ENCODE measurements at places on chromosomes 6 and 20.

GRCh38 chr6:18177286-18177965 is 22.2 kb downstream of the KDM1B start:
- DNase-seq = no peak

- DNase-seq = no peak
Observed at GRCh38 chr6:56831334-56831733, 123.6 kb upstream of the BEND6 start.

DNA sequence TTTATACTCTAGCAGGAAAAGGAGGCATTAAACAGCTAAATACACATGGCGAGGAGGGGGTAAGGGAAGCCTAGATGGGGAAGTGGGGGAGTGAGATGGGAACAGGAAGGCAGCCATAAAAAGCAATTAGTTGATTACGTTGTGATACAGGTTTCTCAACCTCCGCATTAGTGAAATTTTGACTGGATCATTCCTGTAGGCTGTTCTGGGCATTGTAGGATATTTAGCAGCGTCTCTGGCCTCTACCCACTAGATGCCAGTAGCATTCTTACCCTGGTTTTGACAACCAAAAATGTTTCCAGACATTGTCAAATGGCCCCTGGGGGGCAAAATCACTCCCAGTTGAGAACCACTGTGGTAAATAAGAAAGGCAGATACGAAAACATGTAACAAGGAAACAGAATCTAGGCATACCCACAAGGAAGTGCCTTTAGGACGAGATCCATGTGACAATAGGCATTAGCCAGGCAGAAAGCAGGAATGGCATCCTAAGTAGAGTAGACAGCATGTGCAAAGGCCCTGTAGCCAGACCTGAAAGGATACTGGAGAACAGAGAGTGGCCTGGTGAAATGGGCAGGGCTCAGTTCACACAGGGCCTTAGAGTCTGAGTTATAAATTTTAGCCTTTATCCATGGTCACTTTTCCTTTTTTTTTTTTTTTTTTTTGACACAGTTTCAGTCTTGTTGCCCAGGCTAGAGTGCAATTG is 25.8 kb upstream of the PTPN1 start:
- no peak for DNase-seq

- DNase-seq = no peak
Observed at GRCh38 chr20:62738025-62738881, 29.6 kb downstream of the NTSR1 start.

DNA sequence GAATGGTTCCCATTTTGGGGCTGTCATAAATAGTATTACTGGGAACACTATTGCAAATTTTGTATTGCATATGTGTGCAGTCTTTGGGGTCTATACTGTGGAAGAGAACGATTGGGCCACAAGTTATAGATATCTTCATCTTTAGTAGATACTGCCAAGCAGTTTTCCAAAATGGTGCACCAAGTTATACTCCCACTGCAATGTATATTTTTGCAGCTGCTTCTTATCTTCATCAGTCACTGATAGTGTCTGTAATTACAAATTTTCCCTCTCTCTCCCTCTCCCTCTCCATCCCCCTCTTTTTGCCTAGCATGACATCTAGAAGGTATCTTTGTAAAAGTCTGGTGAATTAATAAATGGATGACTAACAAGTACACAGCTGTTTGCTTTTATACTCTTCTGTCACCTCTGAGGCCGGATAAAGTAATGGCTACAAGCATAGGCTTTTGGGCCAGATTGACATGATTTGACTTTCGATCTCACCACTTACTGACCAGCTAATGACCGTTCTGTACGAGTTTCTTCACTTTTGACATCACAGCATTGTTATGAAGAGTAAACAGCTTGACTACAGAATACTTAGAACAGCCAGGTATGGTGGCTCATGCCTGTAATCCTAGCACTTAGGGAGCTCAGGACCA is 113.3 kb upstream of the SLC2A12 start:
- DNase-seq = no peak

DNA sequence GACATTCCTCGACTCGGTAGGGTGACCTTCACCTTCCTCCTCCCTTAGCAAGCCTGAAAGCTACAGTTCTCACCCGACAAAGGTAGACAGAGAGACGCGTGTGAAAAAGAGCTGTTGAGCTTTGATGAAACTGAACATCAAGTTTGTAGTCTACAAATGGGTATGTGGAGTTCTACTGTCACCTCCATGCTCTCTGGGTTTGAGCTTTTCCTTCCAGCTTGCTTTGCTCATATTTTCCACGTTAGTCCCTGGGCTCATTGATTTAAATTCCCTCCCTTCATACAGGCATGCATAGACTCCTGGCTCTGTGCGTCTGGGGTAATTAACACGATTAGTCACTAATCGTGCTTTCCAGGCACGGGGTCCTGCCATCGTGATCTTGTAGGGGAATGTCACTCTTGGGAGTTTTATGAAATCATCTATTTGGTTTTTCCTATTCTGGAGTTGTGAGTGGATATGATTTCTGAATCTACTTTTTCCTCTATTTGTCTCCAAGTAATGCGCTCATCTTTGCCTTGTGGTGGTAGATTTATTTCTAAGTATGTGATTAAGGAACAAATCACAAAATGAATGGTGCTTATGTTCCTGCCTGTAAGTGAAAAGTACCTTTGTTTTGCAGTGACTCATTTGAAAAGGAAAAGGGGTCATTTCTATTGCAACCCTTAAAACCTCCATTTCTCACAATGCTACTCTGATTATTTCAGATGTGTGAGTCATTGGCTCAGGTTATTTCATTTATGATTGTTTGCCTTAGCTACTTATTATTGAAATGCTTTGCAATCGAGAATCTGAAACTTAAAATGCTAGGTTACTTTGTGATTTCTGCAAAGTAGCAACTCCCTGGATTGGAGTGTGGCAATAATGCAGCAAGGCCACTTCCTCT is 154.6 kb downstream of the ZDHHC14 start:
- DNase-seq = peak; percentile 54

DNA sequence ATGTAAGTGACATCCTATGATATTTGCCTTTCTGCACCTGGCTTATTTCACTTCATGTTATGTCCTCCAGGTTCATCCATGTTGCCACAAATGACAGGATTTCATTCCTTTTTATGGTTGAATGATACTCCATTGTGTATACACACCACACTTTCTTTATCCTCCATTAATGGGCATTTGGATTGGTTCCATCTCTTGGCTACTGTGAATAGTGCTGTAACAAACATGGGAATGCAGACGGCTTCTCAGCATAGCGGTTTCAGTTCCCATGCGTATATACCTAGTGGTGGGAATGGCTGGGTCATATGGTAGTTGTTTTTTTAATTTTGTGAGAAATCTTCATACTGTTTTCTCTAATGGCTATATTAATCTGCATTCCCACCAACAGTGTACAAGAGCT is 14.8 kb downstream of the MTHFD1L start:
- no peak for DNase-seq

DNA sequence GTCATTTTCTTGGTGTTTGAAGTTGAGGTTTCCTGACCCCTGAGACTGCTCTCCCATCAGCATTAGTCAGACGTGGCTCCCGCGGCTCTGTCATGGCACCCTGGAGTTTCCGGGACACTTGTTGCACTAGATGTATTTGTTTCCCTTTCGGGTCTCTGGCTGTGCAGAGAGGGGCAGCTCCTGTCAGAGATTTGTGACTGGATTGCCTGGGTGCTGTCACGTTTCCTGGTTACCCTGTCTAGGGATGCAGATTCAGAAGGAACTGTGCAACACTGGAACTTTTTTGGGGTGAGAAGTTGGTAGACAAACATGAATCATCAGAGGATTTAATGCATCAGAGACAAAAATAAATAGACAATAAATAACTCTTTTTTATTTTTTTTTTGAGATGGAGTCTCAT is 431.8 kb upstream of the MAN1A1 start:
- no peak for DNase-seq

DNA sequence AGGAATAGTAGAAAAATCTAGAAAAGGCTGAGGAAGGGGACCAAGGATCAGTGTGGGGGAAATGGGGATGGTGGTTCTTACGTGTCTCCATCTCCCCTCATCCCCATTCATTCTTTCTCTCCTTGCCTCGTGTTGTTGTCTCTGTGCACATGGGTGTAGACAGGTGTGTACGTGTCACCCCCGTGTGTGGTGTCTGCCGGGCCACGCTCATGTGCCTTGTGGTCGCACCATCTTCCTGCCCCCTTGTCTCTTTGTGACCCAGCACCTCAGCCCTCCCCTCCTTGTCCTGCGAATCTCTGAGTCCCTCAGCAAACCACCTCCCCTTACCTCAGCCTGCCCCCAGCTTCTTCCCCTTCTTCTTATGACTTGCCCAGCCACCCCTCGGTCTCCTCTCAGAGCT is 39.4 kb downstream of the FOXP4 start:
- DNase-seq = no peak

DNA sequence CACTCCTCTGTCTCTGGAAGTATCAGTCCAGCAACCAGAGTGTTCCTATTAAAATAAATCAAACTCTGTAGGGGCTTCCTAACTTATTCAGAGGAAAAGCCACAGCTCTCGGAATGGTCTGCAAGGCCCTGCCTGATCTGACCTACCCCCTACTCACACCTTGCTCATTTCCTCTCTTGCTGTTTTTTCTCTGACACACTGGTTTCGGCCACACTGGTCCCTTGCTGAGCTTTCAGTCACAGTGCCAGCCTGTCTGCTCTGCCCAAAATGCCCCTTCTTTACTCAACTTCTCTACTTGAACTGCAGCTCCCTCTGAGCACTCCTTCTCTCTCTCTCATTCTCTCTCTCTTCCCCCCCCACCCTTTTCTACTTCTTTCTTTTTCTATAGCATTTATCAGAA is 430.2 kb downstream of the UTRN start:
- DNase-seq = no peak

DNA sequence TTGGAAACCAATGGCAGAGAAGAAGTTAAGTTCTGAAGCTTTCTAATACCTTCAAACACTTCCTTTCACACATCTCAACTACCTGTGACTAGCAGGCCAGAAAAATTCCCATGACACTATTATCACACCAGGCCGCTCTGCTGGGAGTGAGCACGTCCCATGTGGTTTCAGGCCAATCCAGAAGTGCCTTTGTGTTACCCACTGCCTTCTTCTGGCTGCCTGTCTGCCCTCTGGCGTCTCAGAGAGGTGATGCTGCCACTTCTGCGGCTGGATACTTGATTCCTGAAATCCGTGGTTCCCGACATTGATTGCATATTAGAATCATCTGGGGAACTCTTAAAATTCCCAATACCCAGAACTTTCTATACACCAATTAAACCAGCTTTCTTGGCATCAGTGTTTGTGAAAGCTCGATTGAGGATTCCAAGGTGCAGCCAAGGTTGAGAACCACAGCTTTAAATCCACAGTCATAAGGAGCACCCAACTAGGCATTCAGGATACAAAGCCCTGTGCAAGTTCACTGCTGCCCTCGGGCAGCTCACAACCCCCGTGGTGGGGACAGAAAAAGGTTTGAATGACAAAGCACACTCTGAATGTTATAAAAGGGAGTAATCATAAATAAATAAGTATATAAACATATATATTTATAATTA is 65.6 kb downstream of the STMND1 start:
- DNase-seq = no peak

DNA sequence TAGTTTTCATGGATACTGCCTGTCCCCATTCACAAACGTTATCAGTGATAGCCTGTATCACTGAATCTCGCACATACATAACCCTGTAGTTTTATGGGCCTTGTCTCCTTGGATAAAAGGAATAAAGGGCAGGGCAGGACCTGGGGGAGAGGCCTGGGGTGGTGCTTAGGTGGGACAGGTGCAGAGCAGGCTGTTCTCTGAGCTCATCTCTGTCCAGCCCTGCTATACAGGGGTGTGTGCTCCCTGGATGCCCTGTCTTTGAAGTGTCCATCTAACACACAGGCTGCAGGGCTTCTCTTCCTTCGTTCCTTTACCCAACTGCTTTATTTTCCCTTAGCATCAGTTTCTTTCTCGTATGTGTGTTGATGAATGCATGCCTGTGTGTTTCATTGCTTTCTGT is 26.4 kb downstream of the BRPF3 start:
- DNase-seq = no peak

GRCh38 chr6:1825277-1825676 is 215.6 kb downstream of the FOXC1 start:
- no peak for DNase-seq

- DNase-seq = no peak
Observed at GRCh38 chr6:30939473-30939872, 1.3 kb upstream of the MUCL3 start.

- no peak for DNase-seq
Observed at GRCh38 chr6:43774776-43775534, 4.9 kb downstream of the VEGFA start.

GRCh38 chr6:136158387-136158821 is 91.7 kb downstream of the MTFR2 start:
- no peak for DNase-seq

- no peak for DNase-seq
Observed at GRCh38 chr6:142696123-142697000, 248.6 kb downstream of the HIVEP2 start.

DNA sequence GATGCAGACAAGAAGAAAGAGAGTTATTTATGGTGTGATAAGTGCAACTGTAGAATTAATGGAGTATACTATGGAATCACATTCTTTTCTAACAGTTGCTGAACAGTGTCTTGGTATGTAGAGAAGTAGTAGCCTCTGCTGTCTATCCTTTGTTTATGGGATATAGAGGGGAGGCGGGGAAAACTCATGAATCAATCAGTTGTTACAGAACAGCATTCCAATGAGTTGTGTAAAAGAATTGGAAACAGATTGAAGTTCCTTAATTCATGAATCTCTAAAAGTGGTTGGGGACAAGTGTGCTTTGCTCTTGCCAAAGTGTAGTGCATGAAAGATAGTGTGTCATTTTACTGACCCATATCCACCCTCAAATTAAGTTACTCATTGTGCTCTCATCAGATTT is 77.7 kb downstream of the FLRT3 start:
- DNase-seq = no peak

DNA sequence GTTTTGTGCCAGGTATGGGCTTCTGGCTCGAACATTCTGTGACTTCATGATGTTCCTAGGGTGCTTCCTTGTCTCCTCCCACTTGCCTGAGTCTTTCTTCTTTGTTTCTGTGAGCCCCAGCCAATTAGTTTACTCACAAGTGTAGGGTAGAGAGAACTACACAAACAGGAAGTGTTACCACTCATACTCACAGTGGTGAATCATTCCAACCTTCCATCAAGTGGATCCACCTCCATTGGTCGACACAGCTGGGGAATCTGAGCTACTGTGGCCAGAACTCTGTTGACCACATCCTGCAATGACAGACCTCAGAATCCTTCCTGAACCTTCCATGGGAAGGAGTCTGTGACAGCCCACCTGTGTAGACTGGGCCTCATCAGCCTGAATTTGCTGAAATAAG is 76.8 kb downstream of the UNC5CL start:
- DNase-seq = no peak

DNA sequence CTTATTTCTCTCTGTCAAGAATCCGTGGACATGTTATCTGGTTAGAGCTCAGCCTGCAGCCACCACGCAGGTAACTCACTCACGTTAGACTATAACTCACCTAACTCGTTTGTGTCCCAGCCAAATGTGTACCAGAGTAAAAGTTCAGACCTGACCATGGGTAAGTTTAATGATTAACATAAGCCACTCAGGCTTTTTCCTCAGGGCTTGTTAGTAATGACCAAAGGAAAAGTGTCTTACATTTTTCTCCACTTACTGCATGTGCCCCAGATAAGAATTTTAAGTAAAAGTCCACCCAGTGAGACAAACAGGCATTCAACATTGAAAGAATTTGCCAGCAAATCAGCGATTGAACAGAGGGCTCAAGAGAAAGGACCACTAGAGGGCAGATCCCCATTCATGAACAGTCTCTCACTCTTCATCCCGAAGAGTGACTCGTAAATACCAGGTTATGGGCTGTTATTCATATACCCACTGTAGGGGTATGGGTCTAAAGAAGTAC is at the start of gene PKHD1:
PKHD1 (minus strand) TSS at position 116 of the 502 bp plus-strand sequence. CDS start 2,680 bp downstream, outside the sequence.
- no peak for DNase-seq

All from C1 segment of cervical spinal cord (tissue), 14 donors.